ENCODE measurements at places on chromosomes 11 and 22.
A peak's percentile ranks its signal among the peaks of the same experiment; 100 is the strongest.

DNA sequence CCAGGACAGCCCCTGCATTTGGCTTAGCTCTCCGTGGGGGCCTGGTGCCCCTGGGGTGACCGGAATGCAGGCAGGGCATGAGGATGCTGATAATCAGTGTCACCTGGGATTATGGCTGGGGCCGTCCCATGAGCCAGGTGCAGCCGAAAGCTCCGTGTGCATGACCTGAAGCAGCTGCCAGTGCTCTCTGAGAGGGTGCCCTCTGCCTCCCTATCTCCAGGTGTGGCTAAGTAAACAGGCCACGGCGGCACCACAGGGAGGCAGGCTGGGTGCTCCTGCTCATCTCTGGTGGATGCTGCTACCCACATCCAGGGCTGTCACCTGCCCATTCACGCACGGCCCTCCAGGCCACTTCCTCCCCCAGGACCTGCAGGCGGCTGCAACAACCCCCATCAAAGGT is 29.8 kb downstream of the DUSP8 start:
- no peak for DNase-seq

DNA sequence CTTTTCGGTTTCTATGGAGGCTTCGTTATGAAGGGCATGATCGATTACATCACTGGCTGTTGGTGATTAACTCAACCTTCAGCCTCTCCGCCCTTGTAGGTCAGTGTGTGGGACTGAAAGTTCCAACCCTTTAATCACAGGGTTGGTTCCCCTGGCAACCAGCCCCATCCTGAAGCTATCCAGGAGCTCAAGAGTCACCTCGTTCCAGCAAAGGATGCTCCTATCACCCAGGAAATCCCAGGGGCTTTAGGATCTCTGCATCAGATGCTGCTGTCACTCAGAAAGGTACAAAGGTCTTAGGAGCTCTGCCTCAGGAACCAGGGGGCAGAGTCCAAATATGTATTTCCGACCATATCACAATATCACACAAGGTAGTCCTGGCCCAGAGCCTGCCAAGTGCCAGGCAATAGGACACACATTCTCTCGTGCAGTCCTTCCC is 123.5 kb upstream of the PARVA start:
- no peak for DNase-seq

DNA sequence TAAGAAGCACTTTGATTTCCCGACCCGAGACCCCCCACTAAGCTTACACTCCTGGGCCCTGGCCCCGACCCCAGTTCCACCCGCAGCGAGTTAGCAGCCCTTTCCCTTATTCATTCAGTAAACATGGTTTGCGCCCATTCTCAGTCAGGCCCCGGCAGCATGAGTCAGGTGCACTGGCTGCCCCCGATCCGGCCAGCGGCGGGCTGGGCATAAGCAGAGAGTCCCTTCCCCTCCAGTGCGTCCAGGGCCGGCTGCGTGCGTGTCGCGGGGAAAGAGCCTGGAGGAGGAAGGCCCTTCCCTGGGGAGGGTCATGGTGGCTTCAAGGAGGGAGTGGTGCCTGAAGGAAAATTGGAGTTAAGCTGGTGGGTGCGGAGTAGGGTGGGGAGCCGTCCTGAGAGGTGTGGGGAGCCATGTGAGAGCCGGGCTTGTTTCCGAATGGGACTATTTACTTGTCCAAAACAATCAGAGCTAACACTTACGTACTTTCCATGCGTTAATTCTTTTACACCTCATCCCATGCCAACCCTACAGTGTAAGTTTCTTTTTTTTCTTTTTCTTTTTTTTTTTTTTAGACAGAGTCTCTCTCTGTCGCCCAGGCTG is 657 bp downstream of the IGHMBP2 start:
- DNase-seq, result peak; percentile 63

DNA sequence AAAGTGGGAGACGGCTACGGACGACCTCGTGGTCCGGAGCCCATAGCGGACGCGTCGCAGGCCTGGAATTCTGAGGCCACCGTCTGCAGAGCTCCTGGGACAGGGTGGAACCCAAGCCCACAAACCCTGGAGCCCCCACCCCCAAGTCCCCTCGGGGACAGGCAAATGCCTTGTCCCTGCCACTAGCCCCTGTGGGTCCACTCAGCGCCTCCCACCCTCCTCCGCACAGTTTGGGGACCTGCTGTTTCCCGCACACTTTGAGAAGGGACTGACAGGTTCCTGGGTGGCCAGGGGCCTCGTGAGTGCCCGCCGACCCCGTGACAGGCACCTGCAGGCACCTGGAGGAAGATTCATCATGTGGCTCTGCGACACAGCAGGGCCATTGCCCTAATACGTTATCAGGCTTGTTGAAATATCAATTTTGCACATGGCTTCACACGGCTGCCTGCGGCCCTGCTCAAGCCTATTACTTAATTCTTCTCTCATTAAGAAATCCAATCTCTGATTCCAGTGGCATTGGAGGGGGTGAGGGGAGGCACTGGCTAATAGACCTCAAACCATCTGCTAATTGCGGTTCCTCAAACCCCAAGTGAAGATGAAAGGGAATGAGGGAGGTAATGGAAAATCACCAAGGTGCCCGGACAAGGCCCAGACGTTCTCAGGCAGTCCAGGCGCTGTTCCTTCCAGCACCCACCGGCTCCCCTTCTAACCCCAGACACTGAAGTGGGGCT is 672.5 kb downstream of the BRD1 start:
- no peak for DNase-seq

- no peak for DNase-seq
Measured at GRCh38 chr22:48756146-48757111, 1071.2 kb downstream of the BRD1 start.

DNA sequence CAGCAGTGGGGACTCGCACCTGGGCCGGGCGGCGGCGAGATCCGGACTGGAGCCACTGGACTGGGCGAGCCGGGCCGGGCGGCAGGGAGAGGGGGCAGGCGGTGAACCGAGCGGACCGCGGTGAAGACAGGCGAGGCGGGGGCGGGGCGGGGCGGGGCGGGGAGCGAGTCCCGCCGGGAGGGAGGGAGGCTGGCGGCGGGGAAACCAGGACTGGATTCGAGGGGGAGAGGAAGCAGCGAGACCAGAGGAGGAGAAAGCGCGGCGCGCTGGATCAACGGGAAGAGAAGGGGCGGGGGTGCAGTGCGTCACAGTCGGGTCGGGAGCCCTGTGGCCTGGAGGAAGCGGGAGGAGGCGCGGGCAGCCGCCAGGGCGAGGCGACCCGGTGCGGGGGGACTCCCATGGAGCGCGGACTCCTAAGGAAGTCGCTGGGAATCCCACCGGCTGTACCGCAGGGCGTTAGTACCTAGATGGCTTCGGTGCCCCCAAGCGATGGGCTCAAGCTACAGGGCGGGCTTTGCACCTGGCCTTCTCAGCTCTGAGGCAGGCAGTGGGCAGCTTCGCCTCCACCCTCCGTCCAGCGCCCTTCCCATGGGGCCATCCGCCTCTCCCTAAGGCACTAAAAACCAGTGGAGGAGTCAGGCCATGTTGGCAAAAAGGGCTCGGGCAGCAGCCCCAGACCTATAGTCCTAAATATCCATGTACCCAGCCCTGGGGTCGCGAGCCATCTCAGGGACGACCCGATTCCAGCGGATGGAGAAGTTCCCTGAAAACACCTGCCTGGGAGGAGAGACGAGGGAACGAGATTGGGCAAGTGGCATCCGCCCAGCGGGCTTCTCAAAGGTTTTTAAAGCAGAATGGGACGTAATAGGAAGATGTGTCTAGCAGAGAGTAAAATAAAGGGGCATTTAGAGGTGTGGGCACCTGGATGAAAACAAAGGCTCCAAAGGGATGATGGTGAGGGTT is at the start of gene TMEM121B:
TMEM121B (minus strand) TSS at position 128 of the 963 bp plus-strand sequence. CDS start 233 bp downstream, outside the sequence.
- DNase-seq, result peak; percentile 63

- DNase-seq, result peak; percentile 54
Measured at GRCh38 chr11:86106916-86107315, 38.0 kb upstream of the PICALM start.

DNA sequence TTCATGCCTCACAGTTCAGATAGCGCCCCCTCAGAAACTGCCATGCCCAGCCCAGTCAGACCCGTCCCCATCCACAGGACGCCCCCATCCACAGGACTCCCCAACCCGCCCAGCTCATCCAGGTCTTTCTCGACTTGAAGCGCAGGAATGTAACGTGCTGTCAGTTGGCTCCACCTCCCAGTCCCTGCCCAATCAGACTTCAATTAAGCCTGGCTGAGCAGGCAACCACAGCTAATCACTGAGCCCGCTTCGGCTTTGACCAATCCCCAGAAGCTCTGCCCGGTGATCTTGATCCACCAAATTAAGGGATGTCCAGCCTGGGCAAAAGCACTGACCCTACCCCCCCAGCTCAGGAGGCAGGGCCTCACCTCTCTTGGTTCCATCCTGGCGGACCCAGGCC is 10.5 kb upstream of the MFNG start:
- DNase-seq, result peak; percentile 78

- DNase-seq, result no peak
Measured at GRCh38 chr11:111213256-111213655, 32.3 kb upstream of the POU2AF2 start.

DNA sequence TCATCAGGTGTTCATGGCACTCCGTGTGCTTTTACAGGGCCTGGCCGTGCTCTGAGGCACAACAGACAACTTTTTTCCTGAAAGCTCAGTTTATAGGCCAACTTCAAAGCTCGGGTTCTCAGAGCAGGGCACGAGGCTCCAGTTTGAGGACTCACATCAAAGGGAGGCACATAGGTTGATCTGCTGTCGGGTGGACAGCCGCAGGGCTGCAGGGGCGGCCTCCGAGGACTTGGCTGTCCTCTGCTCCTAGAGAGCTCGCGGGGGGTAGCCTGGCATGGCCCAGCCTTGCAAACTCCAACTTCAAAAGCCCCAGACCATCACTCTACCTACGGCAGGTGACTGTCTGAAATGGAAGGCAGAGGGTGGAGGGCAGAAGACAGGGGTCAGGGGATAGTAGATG is 31.6 kb downstream of the C11orf58 start:
- DNase-seq, result no peak

GRCh38 chr11:114598461-114598860 is 2.9 kb upstream of the NXPE4 start:
- no peak for DNase-seq

GRCh38 chr11:12715941-12716340 is 41.7 kb downstream of the TEAD1 start:
- DNase-seq, result no peak

- no peak for DNase-seq
Measured at GRCh38 chr11:120940160-120940848, 83.6 kb upstream of the TBCEL start.

DNA sequence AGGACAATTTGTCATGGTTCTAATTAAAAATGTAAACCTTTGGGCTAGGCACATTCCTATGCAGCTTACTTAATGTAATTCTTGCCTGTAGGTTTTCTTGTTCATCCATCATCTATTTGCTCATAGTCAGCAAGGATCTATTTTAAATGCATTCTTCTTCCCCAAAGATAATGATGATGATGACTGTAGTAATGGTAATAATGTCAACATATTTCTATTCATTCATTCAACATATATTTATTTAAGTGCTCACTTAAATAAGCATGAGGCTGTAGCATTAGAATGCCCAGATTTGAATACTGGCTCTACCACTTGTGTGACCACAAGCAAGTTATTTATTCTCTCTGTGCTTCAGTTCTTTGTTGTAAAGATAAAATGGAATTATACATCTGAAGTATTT is 169.6 kb upstream of the SYN3 start:
- DNase-seq, result no peak

DNA sequence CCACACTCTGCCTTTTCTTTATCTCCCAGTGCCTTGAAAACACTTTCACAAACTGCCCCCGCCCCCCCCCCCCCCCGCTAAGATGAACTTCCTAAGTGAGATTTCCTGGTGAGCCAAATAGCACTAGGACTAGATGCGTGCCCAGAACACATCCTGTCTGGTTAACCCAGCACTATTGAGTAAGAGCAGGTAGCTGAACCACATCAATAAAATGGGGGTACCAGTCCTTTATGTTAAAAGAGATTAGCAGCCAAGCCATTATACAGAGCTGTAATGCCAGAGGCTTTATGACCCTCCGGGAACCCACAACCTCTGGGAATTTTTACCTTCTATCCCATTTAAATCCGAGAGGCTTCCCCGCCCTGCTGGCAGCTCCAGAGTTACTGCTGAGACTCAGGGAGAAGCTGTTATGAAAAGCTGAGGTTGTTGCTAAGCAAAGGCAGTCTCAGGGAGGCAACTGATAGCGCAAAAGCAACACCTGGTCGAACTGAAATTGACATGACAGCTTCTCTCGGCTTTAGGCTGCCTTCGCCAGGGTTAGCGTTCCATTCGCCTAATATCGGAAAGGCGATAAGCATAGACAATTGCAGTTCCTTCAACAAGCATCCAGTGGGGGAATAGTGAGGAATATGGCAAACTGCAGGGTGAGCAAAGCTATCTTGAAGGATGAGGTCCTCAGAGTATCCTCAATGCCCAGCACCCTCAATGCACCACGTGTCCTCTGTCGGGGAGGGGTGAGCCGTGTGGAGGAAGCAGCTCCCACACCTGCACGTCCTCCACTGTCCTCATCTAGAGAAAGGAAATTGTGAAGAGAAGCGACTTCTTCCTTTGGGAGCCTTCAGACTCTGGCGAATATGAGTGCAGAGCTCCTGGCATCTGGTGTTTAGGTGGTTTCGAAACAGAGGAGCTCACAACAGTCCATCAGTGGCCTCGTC is 977.0 kb downstream of the NTM start:
- DNase-seq, result no peak

DNA sequence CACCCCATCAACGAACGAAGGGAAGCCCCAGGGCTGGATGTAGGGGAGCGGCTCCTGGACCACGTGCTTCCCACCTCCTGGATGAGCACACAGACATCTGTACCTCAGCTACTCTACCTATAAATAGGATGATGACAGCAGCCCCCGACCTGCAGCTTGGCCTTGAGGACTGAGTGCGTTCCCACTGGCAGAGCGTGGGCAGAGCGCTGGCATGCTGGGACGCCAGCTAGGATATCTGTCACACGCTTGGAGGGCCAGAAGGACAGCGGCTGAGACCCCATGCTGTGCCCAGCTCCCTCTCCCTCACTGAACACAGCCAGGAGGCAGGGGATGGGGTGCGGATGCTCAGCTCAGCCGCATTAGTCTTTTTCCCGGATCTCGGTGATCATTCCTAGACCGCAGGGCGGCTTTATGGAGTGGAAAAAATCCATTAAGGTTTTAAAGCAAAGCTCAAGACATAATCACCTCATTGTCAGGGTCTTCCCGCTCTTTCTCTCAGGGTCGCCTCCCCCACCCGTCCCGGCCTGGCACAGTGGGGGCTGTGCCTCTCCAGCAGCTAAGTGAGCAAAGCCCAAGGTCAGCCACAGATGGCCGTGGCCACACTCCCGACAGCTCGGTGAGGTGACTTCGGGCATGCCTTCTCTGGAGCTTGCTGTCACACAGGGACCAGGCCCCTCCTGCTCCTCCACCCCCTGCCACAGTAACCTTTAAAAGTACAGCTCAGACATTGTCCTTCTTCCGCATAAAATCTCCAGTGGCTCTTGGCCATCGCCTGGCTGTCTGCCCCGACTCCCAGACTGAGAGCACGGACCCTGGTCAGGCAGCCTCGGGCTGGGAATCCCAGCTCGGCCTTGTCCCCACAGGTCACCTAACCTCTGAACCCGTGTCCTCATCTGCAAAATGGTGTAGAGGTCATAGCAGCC is 69.6 kb upstream of the SHISAL1 start:
- DNase-seq, result no peak

- no peak for DNase-seq
Measured at GRCh38 chr22:33717694-33718396, 202.4 kb downstream of the LARGE1 start.

GRCh38 chr11:42521994-42522393 is 789.8 kb upstream of the API5 start:
- no peak for DNase-seq

All from ELR (cell line).